ENCODE measurements at places on chromosomes 13 and 19.

- DNase-seq, result no peak
Measured at GRCh38 chr13:81726037-81726726, 1385.3 kb upstream of the SPRY2 start.

DNA sequence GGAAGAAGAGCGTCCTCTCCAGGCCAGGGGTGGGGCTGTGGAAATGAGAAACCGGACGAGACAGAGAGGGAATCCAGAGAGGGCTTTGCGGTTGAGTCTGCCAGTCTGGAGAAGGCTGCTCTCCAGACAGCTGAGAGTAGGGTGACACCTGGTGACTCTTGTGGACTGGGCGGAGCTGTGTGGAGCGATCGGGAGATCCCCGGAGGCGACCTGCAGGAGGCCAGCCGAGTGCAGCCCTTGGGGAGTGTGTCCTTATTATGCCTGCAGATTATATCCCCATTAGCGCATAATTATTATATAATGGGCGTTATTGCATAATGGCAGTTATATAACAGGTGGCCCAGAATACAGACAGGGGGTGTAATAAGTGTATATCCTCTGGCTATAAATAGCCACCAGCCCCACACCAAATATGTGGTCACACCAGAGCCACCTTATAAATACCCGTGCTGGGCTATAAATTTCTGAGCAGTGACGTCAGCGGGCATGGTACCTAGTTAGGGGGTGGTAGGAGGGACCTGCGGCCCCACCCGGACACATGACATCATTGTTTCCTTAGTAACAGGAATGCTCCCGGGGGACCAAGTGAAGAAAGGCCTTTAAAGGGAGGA, 41.2 kb downstream of the NFIX start:
- no peak for DNase-seq

DNA sequence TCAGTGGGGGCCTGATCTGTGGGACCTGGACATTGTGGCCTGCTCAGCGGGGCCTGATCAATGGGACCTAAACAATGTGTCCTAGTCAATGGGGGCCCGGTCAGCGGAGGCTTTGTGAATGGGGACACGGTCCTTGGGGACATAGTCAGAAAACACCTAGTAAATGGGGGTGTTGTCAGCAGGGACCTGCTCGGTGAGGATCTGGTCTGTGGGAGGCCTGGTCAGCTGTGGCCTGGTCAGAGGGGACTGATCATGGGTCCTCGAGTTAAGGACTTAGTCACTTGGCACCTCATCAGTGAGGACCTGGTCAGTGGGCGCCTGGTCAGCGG, 44.5 kb upstream of the TPM4 start:
- DNase-seq, result no peak

- no peak for DNase-seq
Measured at GRCh38 chr13:45178349-45179162, 22.3 kb downstream of the KCTD4 start.

- no peak for DNase-seq
Measured at GRCh38 chr13:23598369-23598768, 28.2 kb downstream of the TNFRSF19 start.

GRCh38 chr19:46192992-46193650, 36.4 kb upstream of the IGFL1 start:
- DNase-seq, result no peak

DNA sequence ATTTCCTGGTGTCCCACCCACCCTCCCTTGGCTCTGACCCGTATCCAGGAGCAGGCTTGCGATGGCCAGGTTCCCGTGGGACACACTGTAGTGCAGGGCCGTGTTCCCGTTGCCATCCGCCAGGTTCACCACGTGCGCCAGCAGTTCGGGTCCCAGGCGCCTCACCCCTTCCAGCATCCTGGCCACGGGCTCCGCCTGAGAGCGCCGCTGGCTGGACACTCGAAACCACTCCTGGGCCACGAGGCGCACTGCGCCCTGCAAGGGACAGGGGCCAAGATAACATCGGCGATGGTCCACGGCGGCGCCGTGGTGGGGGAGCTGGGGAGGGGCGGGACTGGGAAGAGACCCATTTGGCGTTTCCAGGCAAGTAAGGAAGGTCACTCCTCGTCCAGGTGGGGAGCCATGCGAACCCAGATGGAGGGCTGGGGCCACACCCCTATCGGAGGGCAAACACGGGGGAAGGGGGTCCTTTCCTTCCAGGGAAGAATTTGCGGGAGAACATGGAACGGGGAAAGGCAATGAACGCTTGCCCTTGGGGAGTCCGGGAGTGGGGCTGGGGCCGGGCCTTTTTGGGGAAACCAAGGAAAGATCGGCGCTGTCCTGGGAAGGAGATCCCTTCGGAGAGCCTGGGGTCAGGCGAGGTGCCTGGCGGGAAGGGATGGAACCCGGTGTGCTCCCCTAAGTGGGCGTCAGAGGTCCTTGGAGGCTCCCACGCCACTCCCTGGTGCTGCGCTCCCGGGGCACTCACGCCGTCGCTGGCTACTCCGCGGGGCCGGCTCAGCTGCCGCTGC, 9.9 kb downstream of the KANK3 start:
- no peak for DNase-seq

- DNase-seq, result no peak
Measured at GRCh38 chr19:4547303-4548237, 7.7 kb upstream of the LRG1 start.

GRCh38 chr13:33940256-33940655, 122.3 kb downstream of the RFC3 start:
- no peak for DNase-seq

GRCh38 chr13:101116826-101117225, 299.5 kb downstream of the NALCN start:
- DNase-seq, result no peak

- DNase-seq, result no peak
Measured at GRCh38 chr13:73040968-73041596, 17.7 kb upstream of the KLF5 start.

DNA sequence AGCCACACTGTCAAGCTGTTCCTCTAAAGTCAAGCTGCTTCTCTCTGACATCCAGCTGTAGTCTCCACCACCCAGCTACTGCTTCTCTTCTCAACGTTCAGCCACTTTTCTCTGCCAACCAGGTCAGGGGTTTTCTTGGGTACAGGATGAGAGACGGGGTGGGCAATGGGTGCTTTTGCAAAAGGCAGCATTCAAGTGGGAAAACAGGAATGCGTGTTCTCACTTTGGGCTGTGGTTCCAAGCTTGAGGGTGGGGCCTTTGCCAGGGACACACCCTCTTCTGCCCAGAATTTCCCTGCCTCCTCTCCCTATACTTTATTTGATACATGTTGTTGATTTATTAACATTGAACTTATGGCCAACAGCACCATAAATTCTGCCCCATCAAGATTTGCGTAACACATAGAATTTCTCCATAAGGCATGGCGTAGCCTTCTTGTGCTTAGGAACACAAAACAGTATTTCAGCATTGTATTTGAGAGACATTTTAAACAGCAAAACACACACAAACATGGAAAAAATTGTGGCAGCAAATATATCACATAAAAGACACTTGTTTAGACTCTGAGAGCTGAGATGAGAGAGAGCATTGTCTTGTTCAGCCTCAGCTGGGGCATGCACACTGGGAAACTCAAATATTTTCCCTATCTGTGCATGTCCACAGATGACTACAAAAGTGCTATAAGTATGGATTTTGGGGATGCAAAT, 392.8 kb downstream of the SLITRK6 start:
- no peak for DNase-seq

GRCh38 chr19:29667901-29668341, 2.7 kb downstream of the PLEKHF1 start:
- no peak for DNase-seq

DNA sequence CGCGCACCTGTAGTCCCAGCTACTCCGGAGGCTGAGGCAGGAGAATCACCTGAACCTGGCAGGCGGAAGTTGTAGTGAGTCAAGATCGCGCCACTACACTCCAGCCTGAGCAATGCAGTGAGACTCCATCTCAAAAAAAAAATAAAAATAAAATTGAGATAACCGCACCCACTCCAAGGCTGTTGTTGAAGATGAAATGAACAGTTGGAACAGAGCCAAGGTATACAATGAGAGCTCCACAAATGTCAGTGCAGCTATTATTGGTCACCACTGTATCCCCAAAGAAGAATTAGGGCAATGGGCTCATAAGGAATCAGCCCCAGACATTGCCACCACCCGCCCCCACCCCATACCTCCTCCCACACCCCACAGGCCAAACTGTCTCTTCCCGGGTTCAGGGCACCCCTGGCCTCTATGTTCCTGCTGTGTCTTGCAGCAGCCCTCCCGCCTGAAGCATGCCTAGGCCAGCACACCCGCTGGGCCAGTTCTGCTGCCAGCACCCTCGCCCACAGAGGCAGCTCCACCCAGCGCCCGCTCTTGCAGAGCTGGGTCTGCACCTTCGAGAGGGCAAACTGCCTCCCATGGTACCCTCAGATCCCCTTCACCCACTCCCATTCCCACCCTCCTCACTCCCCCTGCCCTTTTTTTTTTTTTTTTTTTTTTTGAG, 3.5 kb upstream of the S1PR5 start:
- DNase-seq, result no peak

GRCh38 chr13:64347664-64348063, 2882.5 kb downstream of the PCDH9 start:
- DNase-seq, result no peak

DNA sequence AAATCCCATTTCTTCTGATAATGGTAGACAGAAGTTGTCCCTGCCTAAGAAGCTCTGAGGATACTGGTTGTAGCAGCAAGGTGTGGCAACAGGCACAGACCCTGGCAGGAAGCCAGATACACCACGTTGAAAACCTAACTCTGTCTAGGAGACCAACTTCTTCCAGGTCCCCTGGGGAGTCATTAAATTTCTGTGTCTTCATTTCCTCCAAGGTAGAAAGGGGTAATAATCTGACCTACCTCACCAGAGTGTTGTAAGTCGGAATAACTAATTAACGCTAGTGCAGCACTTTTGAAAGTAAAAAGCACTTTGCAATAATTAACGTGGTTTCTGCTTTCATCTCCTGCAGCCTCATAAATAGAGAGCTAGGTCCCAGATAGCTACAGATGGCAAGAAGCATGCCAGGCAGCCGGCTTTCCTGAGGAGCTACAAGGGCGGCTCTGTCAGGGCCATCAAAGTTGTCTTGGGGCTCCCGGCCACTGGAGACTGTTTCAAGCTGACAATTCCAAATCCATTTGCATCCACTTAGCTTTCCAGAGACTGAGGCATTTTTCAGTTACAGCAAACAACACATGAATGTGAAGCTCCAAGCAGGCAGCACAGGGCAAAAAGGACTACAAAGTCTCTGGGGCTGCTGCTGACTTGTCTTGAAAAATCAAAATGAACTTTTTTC, 176.2 kb downstream of the FOXO1 start:
- no peak for DNase-seq

- peak; percentile 67 for DNase-seq
Measured at GRCh38 chr19:37655689-37656371, 565 bp upstream of the ZFP30 start.

DNA sequence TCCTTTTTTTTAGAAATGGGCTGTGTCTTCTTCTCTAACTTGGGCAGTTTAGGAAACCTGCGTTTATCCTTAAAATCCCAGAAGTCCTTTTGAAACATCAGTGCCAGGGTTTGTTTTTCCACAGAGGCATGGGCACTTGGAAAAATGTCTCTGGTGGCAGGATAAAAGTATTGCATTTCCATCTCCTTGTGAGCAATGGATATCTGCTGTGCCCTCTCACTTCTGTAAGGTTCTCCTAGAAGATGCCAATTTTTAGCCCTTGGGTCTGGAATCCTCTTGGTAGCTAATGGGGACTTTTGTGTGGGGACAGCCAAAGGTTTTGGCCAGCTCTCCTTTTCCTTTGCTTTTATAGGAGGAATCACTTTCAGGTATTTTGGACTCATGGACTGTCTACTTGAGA, 21.0 kb downstream of the WDR87 start:
- no peak for DNase-seq

GRCh38 chr19:51382004-51382403, 5.8 kb downstream of the LIM2 start:
- DNase-seq, result no peak

- DNase-seq, result no peak
Measured at GRCh38 chr13:75369981-75370380, 112.0 kb downstream of the TBC1D4 start.

DNA sequence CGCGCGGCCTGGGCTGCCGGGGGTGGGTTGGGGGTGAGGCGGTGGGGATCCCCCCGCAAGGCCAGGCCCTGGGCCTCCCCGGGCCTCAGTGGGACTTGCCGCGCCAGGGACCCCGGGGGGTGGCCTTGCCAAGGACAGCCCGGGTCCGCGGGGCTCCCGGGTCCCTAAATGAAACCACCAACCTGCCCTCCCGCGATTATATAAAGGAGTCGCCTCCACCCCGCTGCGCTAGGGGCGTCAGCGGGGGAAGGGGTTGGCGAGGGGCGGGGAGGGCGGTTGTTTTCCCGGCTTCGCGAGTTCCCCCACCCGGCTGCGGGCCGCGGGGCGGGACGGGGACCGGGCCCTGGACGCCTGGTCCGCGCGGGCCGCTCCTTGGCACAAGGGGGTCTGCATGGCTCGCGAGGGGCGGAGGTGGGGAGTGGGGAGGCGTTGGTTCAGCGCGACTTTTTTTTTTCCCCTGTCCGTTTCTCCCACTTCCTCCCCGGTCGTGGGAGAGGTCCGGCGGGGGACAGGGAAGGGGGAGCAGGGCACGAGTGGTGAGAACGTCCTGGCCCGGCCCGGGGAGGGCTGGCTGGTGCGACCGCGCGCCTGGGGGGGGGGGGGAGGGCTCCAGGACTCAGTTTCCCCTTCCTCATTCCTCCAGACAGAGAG, 822 bp upstream of the ZBTB7A start:
- DNase-seq, result no peak

DNA sequence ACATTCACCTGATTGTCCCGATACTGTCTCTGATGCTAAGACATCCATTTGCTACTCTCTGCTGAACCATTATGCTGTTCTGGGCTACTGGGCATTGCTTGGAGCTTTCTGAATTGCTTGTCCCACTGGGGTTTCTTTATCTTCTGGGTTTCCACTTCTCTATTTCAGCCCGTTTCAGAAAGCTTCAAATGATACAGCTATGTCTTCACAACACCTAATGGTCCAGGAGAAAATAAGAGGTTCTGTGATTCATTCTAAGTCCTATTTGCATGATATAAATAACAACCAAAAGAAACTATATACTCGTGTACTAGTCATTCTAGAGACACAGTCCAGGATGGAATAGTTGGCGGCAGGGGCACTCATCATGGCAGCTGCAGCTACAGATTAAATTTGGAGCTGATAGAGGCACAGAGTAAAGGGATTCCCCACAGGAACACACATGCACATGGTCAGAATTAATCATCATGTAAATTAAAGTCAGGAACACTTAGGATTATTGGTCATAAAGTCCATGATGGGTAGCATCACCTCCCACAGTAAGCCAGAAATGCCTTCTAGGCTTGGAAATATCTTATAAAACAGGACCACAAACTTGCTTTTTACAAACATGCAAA, 33.3 kb upstream of the SCEL start:
- DNase-seq, result no peak

DNA sequence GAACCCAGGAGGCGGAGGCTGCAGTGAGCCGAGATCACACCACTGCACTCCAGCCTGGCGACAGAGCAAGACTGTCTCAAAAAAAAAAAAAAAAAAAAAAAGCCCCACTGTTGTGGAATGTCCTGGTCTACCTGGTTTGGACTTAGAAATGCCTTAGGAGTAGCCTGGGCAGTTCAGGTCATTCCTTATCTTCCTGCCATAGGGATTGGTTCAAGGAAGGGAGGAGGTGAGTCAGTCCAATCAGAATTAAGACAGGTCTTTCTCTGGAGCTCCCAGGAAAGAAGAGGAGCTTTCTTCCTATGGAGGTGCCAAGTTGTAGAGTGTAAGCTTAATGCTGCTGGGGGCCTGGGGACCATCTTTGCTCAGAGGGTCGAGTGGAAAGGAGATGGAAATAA, 44.8 kb downstream of the SIPA1L3 start:
- no peak for DNase-seq
